ENCODE measurements at places on chromosomes 1 and 21. TPM values are rescaled to one million over a fixed set of nuclear protein-coding genes. Genes with fewer than 3 reads are reported as not detected.

DNA sequence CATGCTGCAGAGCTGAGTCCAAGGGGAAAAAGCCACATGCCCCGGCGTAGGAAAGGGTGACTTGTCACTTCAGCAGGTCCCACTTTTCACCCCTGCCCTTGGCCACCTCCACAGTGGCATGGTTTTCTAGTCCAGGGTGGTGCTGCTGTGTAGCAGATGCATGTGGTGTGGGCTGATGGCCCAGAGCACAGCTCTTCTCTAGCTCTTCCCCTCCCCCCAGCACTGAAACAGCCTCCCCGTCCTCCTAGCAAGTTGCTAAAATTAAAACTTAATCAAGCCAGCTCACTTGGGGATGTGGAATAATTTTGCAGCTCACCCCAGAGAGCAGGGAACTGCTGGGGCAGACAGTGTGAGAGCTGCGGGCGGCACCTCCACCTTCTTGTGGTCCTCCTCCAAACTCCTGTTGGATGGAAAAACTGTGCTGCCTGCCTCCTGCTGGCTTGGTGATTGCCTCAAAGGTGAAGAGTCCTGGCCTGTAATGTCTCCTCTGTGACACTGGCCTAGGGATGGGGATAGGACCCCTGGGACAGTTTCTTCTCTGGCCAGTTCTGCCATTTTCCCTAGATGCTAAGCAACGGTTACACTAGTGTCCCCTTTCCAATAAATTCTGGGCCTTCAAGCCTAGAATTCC lies 91.6 kb downstream of the RNF220 start:
- DNase-seq, result no peak

DNA sequence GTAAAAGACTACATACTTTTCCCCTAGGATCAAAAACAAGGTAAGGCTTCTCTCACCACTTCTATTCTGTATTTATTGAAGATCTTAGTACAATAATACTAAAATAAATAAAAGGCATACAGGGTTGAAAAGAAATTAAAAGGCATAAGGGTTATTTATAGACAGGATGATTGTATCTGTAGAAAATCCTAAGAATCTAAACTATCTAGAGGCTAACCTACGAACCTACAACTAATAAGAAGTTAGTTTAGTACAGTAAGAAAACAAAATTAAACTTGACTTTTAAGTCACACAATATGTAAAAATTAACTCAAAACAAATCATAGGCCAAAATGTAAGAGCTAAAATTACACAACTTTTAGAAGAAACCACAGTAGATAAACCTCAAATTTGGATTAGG lies 50.4 kb upstream of the ADAM30 start:
- no peak for DNase-seq

DNA sequence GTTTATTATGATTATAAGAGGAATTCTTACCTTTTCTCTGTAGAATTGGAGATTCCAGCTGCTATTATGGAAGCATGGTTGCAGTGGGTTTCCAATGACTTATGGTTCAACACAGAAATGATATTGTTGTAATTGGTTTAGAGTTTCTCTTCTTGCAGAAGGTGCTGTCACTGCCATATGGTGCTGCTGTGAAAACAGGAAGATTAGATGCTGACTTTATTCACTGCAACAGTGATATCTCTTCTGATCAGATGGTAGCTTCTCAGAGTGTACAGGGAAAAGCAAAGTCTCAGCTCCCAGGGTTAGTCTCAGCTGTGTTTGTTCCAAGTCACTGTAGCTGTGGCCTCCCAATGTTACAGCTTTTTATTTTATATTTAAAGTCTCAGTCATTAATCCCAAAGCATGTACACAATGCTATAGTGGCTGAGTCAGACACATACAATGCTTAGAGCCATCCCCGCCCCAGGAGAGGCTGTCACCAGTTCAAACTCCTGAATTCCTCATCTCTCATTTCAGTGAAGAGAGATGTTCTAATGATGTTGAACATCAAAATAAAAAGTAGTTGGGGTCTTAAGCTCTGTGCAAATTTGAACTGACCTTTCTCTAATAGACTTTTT lies 42.7 kb upstream of the RGS2 start:
- no peak for DNase-seq

- no peak for DNase-seq
Measured at GRCh38 chr1:45723248-45723930, 27.1 kb downstream of the IPP start.

CR2 gene
- total RNA-seq, result not detected

All from activated CD4-positive, alpha-beta memory T cell treated with anti-CD3 and anti-CD28 coated beads, Interleukin-2, amount 10 ng/mL, durations not matched to agents 7 days and 5 days (primary cell).